Activated effector memory CD4-positive, alpha-beta T cell treated with Interleukin-2 at 50 U/mL for 16 hours (primary cell): ENCODE measurements at places on chromosomes 7 and 10.

DNA sequence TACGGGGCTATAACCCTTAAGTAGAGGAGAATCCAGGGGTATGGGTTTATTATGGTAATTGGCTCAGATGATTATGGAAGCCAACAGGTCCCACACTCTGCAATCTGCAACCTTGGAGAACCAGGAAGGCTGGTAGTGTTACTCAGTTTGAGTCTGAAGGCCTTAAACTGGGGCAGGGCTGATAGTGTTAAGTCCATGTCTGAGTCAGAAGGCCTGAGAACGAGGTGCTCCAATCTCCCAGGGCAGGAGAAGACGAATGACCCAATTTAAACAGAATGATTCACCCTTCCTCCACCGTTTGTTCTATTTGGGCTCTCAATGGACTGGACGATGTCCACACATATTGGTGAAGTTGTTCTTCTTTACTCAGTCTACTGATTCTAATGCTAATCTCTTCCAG lies 244.5 kb upstream of the PTER start:
- no peak for DNase-seq

- DNase-seq, result no peak
Observed at GRCh38 chr10:77844713-77845445, 81.7 kb downstream of the DLG5 start.

- no peak for DNase-seq
Observed at GRCh38 chr7:126727930-126728391, 524.8 kb downstream of the GRM8 start.

- no peak for DNase-seq
Observed at GRCh38 chr7:68492359-68492690, 1106.0 kb upstream of the AUTS2 start.

DNA sequence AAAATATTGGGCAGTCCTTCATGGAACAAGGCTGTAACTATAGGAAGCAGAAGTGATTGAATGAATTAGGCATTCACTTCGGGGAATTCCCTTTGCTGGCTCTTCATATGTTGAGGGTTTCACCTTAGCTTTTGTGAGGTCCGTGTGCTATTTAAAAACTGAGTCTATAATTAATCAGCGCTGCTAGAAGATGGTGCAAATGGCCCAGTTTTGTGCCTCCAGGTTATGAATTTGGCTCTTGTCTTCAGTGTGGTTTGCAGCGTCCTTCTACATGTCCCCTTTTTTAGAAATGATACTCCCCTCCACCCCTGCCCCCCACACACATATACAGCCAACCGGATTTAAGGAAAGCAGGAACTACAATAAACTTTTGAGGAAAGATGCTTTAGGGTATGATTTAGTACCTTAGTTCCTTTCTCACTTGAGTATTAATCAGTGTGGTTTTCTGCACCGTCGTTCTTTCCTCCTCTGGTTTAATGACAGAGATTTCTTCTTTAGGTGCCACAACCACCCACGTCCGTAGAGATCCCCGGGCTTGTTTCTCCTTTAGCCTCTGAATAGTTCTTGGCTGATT lies 110.6 kb upstream of the SAMD8 start:
- no peak for DNase-seq

DNA sequence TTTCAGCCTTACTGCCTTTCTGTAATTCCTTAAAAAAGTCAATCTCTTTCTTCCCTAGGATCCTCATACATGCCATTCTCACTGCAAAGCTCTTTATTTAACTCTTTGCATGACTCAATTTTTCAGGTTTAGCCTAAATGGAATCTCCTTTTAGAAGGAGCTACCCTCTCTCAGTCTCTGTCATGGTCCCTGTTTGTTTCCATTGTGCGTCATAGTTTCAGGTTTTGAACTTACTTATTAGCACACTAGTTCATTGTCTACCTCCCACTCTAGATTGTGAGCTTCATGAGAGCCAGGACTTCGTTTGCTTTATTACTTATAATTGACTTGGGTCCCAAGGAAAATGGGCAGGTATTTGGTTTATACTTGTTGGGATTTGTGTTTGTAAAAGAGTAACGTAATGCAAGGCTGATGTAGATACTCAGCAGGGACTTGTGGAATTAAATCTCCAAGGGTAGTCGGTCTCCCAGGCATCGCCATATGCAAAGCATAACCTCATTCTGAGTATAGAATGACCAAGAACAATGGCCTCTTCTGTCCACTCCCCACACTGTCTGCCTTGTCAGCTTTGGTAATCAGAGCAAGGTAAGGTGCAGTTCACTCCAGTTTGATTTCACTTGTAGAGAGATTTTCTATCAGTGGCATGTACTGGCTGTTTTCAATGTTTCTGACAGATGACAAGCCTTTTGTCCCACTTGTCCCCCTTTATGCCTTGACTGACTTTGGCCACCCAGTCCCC lies 252.0 kb downstream of the SORCS3 start:
- no peak for DNase-seq

DNA sequence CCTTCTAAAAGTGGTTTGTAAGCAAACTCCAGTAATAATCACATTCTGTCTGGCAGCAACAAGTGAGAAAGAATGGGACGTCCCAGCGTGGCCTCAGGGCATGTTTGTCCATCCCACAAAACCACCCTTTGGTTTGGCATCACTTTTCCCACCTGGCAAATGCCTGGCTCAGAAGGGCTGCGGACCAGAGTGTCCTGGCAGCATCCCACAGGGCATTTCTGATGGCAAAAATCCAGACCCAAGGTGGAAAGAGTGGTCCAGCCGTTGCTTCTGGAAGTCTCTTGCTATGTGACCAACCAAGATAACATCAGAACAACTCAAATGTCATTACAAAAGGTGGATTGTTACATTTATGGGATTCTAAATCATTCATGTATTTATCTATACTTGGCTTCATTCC lies 174.4 kb downstream of the CREB5 start:
- DNase-seq, result no peak

DNA sequence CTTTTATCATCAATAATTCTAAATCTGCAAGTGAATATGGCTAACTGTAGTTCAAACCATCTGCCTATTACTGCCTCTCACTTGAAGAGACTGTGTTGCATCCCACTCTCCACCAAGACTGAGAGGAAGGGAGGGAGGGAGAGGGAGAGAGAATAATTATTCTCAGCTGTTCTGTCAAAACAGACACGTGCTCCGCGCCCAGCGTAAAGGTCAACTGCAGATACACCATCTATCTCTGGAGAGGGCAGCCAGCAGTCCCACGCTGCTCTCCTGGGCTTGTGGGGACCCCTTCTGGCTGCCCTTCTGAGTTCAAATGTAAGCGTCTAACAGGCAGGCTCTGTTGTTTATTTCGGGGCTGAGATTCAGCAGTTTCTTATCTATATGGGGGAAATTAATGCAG lies 625.5 kb upstream of the GALNT17 start:
- no peak for DNase-seq

DNA sequence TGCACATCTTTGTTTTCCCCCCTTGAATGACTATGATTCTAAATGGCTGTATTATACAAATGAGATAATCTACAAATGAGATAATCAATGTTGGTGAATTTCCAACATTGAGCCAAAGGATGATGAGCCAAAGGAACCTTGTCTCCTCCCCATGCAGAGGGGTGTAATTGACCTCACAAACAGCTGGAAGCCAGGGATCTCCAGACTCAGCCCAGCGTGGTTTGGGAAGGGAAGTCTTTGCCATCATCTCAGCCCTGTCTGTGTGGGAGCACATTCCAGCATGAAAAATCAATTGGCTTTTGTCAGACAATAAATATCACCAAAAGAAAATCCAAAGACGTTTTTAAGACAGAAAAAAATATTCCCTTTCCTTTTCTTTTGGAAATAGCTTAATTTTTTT lies 271.5 kb upstream of the AOAH start:
- no peak for DNase-seq

- no peak for DNase-seq
Observed at GRCh38 chr7:74263399-74264120, 9.4 kb upstream of the RFC2 start.

DNA sequence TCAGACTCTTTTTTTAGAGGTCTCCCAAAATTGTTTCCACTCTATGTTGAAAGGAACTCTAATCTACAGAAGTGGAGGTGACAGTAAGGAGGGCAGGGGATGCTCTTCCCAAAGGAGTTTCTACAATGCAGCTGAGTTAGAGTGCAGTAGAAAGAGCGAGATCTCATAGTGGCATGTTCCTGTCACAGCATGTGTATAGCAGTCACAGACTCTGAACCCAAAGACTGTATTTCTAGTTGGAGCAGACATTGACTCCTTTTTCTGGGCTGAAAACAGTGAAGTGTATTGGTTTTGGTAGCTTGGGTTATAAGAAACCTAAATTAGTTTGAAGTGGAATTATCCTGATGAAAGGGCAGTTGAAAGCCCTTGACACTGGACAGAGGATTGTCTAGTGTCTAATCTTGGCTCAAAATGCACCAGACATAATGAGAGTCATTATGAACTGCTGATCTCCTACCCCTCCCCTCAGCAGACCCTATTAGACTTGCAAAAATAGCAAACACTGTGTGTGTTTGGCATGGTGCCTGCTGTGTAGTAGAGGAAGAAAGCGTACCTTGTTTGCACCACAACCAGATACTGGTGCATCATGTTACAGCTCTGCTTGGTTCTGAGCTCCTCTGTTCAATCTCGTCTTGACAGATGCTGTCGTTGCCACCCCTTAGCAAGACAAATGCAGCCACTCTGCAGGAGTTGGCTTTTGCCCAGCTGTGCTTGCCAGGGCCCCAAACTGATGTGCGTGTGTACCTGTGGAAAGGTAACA lies 336.0 kb downstream of the AUTS2 start:
- DNase-seq, result no peak
